A549 treated with Hydrocortisone at 1 μM for 4 hours (cell line): ENCODE measurements at places on chromosomes 1 and 21. TPM values are rescaled to one million over a fixed set of nuclear protein-coding genes. Genes with fewer than 3 reads are reported as not detected.

Gene PFKFB2
- total RNA-seq, result 5.3 to 8.1 TPM (median 5.7 TPM) in 5 replicates

Gene PERM1
- total RNA-seq, result 0.10 to 0.18 TPM (median 0.14 TPM) in 5 replicates

Gene NEK2
- total RNA-seq, result 33.4 to 49.9 TPM (median 40.4 TPM) in 5 replicates

Gene PCBP3
- 1.1 to 1.2 TPM (median 1.2 TPM) in 5 replicates for total RNA-seq

Gene HES2
- 3.8 to 5.5 TPM (median 4.9 TPM) in 5 replicates for total RNA-seq

Gene CAP1
- 206 to 312 TPM (median 240 TPM) in 5 replicates for total RNA-seq

Gene CRYAA
- total RNA-seq, result not detected in 5 replicates

Gene FCGR1A
- not detected in 5 replicates for total RNA-seq

Gene GBP6
- total RNA-seq, result not detected in 5 replicates

Gene CLCA1
- 0.03 TPM in 1 of 5 replicates, not detected in the others for total RNA-seq

Gene TMCC2
- total RNA-seq, result 1.2 to 1.9 TPM (median 1.5 TPM) in 5 replicates
